ENCODE measurements at places on chromosomes 1 and 21.

GRCh38 chr1:167643441-167643840 lies 13.4 kb downstream of the RCSD1 start:
- no peak for DNase-seq

GRCh38 chr1:115218034-115218405 lies 120.0 kb downstream of the NGF start:
- no peak for DNase-seq

DNA sequence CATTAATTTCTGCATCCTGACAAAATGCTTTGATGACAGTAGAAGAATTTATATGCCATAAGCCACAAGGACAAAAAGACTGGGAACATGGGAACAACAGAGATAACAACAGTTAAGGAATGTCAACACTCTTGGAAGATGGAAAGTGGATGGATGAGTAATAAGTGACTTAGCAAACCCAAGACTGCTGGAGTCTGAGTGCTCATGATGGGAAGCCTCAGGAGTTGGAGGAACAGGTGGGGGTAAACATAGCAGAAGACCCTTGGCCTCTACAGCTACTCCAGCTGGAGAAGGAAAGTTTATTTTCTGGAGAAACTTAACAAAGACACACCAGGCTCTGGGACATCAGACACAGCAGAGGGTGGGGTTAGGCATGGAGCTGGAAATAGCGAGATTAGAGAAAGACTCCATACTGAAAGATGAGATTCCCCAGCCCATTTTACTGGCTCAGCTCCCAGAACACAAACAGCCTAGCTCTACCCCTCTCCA lies 13.6 kb downstream of the G0S2 start:
- no peak for DNase-seq

DNA sequence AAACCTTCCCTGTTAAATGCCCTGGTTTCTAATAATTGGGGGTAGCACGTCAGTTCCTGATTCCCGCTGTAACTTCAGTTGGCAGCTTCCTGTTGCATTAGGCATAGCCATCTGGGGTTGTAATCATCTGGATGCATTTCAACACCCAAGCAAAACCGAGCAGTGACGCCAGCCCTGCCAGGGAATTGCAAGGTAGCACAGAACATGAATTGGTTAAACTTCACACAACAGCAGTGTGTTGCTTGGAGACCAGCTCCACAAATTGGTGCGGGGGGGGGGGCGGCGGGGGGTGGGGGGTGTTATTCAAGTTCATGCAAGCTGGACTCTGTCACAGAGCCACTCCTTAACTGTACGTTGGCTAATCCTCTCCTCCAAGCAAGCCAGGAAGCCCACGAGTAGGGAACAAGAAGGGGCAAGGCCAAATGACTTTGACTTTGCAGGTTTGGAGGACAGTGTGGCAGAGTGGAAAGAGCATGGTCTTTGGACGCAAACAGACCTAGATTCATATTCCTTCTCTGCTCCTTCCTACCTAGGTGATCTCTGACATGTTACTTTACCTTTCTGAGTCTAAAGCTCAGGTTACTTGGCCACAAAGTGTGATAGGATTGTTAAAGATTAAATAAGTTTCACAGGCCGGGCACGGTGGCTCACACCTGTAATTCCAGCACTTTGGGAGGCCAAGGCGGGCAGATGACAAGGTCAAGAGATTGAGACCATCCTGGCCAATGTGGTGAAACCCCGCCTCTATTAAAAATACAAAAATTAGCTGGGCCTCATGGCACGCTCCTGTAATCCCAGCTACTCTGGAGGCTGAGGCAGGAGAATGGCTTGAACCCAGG lies 4.7 kb downstream of the LAX1 start:
- DNase-seq, result no peak

DNA sequence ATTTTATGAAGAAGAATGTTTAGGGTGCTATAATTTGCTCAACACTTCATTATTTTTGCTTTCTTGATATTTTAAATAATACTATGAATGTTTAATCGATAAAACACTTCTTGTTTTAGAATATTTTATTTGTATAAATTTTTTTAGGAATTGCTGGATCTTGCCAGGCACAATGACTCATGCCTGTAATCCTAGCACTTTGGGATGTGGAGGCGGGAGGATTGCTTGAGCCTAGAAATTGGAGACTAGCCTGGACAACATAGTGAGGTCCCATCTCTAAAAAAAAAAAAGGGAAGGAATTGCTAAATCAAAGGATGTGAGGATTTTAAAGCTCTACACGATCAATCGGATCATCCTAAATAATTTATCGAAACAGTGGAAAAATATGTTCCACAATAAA lies 17.6 kb downstream of the RNF11 start:
- no peak for DNase-seq

GRCh38 chr21:36551731-36552433 lies 72.0 kb upstream of the CLDN14 start:
- DNase-seq, result no peak

DNA sequence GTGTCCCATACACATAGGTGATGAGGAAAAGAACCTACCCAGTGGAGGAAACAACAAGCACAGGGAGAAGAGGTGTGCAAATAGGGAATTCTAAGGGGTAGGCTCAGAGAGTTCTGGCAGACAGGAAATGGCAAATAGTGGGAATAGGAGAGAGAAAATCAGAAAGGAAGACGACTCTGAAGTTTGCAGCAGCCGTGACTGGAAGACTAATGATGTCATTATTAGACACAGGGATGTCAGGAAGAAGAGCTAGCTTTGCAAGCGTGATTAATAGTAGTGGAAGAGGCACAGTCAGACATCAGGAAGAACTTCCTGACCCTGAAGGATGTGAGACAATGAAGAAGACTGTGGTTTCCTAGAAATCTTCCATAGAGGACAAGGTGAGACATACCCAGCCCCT lies 21.1 kb downstream of the DLGAP3 start:
- no peak for DNase-seq

- DNase-seq, result no peak
These were observed 5.1 kb upstream of the LHX9 start for GRCh38 chr1:197911857-197912696.

DNA sequence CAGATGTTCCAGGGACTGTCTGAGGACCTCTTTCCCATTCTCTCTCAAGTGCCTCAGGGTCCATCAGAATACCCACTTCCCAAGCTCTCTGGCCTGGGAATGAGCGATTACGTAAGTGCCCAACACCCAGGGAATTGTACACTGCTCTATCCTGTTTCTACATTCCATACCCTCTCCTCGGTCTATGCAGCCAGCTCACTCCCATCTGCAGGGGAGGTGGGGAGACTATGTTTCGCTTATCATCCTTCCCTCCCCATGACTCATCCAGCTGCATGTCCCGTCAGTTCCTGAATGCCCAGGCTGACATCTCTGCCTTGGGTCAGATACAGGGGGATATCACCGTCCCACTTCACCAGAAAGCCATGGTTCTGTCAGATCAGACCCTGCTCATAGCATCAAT lies 34.5 kb upstream of the CD1D start:
- no peak for DNase-seq

- DNase-seq, result no peak
These were observed 43.6 kb downstream of the PLEKHA6 start for GRCh38 chr1:204316164-204316563.

DNA sequence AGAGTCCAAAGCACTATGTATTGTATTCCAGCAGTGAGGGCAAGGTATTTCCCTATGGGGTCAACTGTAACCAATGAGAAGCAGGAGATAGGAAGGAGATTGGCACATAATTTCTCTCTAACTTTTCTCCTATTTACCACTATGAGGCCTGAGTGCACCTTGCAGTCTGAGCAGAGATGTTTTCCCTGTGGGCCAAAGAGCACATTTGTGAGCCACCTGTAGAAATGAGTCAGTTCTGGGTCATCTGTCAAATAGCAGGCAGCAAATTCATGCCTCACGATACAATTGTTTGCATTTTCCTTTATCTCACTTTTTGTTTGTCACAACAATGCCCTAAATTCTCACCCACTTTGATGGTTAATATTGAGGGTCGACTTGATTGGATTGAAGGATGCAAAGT lies 547.2 kb upstream of the NCAM2 start:
- DNase-seq, result no peak

Measured in activated T-cell treated with anti-CD3 and anti-CD28 coated beads for 24 hours (primary cell).